Mesothelial cell of epicardium (in vitro differentiated cells): ENCODE measurements at places on chromosomes 13 and 19. TPM values are rescaled to one million over a fixed set of nuclear protein-coding genes. Genes with fewer than 3 reads are reported as not detected.

DNA sequence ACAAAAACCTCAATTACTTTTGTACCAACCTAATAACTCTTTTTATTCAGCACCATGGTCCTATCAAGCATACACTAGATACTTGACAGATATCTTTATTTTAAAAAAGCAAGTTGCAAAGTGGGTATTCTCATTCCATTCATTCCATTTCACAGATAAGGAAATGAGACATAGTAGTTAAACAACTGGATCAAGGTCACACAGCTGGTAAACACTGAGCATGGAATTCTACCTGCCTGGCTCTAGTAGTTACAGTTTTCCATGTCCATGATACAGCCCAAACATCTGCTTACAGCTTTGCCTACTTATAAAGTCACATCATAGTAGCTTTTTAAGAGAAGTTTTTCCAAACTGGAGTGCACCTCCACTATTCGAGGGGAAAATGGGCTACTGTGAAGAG lies 57.1 kb upstream of the SERTM1 start:
- DNase-seq: no peak

GRCh38 chr13:79867254-79867653 lies 386.3 kb downstream of the NDFIP2 start:
- DNase-seq: no peak

GRCh38 chr19:29680447-29680846 lies 15.2 kb downstream of the PLEKHF1 start:
- no peak for DNase-seq

GRCh38 chr13:32804673-32805230 lies 211.5 kb upstream of the KL start:
- DNase-seq: no peak

DNA sequence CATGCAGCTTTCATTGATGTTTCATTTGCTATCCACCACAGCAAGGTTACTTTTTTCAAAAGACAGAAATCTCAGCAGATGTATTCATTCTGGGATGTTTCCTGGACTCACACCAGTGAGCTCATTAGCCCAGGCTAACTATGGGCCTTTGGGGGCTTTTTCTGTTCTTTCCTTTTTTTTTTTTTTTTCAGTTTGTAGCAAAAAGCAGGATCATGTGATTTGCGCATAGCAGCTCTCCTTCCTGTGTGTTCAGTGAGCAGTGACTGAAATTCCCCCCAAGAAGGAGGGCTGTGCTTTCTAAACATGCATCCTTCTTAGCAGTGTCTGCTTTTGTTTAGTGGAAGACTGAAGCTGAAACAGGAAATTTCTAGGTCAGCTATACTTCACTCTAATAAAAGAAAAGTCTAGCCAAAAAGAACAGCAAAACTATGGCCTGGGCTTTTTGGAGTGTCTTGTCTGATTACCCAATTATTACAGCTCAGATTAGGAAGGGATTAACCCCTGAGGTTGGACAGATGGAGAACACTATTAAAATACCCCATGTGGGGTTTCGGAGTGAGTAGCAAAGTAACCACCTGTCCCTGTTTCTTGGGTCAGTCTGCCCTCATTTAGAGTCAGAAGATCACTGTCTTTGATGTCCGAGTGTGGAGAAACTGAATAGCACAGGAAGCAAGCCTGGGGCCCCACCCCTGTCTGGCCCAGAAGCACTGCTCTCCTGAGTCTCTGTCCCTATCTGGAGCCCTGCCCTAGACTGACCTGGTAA lies 8.9 kb upstream of the AMER2 start:
- no peak for DNase-seq

DNA sequence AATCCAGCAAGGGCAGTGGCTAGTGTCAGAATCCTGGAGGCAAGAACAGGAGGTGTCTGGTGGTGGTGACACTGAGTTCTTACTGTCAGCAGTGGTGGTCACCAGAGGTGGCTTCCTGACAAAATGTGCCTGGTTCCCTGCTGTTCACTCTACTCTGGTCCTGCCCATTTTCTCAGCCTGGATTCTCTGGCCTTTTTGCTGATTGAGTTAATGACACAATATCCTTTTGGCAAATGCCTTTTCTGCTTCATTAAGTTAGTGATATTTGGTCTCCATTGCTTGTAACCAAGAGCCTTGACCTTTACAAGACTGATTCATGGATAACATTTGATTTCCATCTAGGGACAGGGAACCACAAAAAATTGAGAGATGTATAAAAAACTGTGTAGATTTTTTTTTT lies 51.1 kb downstream of the RFC3 start:
- DNase-seq: no peak

- DNase-seq: no peak
Observed at GRCh38 chr13:30880151-30880855, 25.8 kb upstream of the MEDAG start.

GRCh38 chr19:6740589-6741343 lies 1.3 kb downstream of the TRIP10 start:
- DNase-seq: no peak

DNA sequence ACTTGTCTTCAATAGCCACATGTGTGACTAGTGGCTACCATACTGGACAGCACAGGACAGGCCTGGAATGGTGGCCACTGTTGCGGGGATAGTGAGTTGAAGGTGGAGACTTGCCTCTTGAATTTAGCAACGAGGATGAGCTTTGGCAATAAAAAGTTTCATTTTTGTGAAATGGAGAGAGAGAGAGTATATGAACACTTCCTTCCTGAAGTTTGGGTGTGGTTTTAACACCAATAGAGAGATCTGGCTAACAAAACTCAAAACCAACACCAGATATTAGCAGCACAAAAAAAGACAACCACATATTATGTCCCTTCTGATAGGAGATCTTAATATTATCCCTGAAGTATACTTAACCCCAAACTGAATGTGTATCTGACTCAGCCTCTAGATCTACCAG lies 6.3 kb upstream of the LRFN3 start:
- no peak for DNase-seq

- no peak for DNase-seq
Observed at GRCh38 chr13:111857336-111857735, 209.6 kb upstream of the SOX1 start.

GRCh38 chr13:76398425-76398824 lies 487.8 kb downstream of the KCTD12 start:
- no peak for DNase-seq

Gene ZNF471
- total RNA-seq: not detected in 3 replicates

Gene KEAP1
- total RNA-seq: 61.2 to 71.0 TPM (median 69.5 TPM) in 3 replicates

Gene KLK12
- not detected in 3 replicates for total RNA-seq

Gene GSX1
- total RNA-seq: not detected in 3 replicates

Gene ZNF536
- 8.3 to 9.2 TPM (median 8.6 TPM) in 3 replicates for total RNA-seq
